Stimulated activated naive CD4-positive, alpha-beta T cell (primary cell): ENCODE measurements at places on chromosomes 4 and X.
A peak's percentile ranks its signal among the peaks of the same experiment; 100 is the strongest.

GRCh38 chrX:104435249-104435648 lies 130.8 kb upstream of the IL1RAPL2 start:
- no peak for DNase-seq

DNA sequence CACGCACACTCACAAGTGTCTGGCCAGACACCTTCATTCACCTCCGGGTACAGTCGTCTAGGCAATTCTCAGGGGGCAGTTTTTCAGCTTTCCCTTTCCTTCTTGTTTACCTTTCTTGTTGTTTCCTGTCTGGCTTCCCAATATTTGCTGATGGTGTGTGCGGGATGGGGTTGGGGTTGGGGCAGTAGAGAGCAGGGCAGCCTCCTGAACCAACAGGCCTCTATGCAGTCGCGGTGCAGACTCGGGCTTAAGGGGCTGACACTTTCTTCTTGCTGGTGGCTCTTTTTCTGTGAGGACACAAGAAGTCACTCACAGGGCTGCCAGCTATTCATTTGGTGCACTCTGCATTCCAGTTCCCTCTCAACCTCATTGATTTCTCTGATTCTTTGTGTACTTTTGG lies 56.4 kb downstream of the NBDY start:
- no peak for DNase-seq

- no peak for DNase-seq
Observed at GRCh38 chrX:135194684-135195083, 23.5 kb upstream of the CT55 start.

GRCh38 chr4:110959041-110959643 lies 336.3 kb upstream of the PITX2 start:
- no peak for DNase-seq

DNA sequence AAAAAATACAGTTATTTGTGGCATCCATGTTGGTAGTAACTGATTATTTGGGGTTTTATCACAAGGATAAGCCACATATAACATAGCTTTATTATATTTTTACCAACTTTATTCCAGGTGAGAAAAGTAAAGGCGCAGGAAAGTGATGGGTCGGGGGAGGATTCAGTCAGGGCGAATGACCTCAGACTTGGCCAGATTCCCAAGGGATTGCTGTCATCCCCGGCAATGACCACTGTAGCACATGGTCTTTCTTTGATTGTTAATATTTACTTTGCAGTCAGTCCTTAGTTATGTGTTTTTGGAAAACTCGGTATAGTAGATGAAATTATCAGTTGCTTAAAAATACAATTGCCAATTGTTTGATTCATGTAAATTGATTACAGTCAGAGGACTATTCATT lies 17.6 kb downstream of the GRIA3 start:
- DNase-seq, result no peak

- DNase-seq, result no peak
Observed at GRCh38 chr4:10732914-10733415, 48.4 kb upstream of the CLNK start.

- no peak for DNase-seq
Observed at GRCh38 chr4:69907151-69907550, 23.7 kb upstream of the CSN1S1 start.

GRCh38 chr4:47494124-47494430 lies 9.0 kb downstream of the ATP10D start:
- DNase-seq, result no peak

DNA sequence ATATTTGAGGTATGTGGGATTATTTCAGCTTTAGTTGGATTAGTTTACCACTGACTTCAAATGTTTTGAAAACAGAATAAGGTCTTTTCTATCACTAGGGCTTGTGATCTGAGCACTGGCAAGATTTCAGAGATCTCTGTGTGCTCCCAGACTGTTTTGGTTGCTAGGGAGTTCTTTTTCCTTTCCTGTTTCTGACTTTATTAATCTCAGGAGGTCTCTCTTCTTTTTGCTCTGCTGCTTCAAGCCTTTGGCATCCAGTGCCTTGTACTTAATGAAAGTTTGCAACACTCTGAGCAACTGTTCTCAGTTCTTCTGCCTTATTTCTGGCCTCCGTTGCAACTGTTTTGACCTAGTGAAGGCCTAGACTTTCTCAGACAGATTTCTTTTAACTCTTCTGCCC lies 32.1 kb upstream of the PAQR3 start:
- no peak for DNase-seq

GRCh38 chr4:142285222-142285583 lies 560.9 kb downstream of the INPP4B start:
- no peak for DNase-seq

DNA sequence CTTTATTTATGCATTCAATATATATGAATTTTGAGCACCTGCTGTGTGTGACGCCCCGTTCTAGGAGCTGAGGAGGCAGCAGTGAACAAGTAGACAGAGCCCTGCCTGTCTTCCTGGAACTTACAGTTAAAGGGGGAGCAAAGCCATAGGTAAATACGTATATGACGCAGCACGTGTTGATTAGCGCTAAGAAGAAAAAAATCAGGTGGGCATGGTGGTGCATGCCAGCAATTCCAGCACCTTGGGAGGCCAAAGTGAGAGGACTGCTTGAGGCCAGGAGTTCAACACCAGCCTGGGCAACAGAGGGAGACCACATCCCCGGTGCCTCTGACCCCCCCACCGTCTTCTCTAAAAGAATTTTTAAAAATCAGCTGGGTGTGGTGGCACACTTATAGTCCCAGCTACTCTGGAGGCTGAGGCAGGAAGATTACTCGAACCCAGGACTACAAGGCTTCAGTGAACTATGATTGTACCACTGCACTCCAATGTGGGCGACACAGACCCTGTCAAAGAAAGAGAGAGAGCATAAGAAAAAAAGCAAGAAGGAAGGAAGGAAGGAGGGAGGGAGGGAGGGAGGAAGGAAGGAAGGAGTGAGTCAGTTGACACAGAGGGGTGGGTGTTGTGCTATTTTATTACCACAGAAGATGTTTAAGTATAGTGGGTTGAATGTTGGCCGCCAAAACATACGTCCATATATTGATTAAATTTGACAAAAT lies 5.4 kb upstream of the KIAA0232 start:
- DNase-seq, result no peak

GRCh38 chr4:71830497-71831190 lies 46.8 kb upstream of the GC start:
- DNase-seq, result no peak

GRCh38 chr4:8308856-8309771 lies 39.6 kb downstream of the HTRA3 start:
- no peak for DNase-seq

DNA sequence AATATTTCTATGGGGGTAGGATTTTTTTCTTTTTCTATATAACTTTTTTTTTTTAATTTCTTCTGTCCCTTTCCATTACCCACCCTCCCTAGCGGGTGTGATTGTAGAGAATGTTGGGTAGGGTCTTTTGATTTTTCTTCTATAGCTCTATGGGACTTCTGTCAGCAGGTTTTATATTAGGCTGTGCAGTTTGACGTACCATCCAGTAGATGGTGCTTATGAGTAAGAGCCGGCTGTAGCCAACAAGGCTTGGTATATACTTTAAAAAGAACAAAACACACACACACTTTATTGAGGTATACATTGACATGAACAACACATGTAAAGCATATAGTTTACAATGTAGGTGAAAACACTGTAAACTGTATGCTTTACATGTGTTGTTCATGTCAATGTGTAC lies 247.9 kb upstream of the POF1B start:
- no peak for DNase-seq

GRCh38 chr4:42855779-42856178 lies 36.7 kb upstream of the GRXCR1 start:
- no peak for DNase-seq

DNA sequence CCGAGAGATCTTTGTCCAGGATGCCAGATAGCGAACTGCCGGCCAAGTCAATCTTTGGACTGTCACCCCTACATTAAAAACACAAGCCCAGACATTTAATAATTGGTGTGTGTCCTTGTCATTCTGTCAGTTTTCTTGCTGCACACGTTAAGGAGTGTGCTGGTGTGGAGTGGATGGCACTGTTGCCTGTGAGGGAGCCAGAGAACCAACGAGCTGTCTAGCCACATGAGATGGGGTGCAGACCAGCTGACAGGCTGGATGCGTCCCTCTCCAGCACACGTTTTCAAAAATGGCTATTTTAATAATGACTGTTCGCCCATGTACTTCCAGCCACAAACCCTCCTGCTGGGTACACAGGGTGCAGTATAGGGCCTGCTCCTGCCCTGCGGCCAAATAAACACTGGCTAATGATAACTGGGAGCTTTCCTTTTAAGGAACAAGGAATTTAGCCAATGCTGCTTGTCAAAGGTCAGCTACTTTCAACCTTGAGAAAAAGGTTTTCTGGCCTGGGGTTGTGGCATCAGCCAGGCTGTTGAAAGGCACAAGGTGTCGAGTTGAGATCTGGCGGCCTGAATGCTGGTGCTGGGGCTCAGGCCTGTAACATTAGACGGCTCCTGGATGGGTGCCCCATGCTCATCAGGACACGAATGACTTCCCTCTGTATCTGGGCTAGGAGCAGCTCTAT lies 54.0 kb upstream of the MAP3K15 start:
- DNase-seq, result no peak

GRCh38 chr4:150510176-150510865 lies 71.6 kb upstream of the MAB21L2 start:
- no peak for DNase-seq

DNA sequence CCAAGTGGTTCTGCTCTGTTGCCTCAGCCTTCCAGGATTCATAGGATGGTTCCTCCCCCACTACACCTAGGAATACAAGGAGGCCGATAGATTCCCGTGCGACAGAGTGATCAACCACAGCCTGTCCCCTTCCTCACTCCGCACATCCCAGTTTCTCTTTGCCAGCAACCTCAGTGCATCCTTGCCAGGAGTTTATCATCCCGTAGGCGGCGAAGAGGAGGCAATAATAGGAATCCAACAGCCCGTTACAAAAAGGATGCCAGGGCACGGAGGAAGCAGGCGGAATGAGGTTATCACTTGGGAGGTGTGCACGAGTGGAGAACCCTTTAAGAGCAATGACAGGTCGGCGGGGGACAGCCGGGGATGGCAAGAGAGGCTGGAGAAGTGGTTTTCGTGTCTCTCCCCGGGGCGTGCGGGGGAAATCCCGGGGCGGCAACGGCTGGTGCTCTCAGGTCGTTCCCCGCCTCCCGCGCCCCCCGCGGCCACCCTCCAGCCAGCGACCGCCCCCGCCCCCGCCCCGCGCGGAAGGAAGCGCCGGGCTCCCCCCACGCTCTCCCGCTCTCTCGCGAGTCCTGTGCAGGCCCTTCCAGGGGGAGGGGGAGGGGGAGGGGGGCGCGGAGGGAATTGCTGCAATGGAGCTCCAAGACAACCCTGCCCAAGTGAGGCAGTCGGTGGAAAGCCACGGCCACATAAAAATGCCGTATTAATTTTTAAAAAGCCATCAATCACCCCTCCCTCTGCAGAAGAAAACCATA lies 1.6 kb downstream of the PPP3CA start:
- peak; percentile 55 for DNase-seq

DNA sequence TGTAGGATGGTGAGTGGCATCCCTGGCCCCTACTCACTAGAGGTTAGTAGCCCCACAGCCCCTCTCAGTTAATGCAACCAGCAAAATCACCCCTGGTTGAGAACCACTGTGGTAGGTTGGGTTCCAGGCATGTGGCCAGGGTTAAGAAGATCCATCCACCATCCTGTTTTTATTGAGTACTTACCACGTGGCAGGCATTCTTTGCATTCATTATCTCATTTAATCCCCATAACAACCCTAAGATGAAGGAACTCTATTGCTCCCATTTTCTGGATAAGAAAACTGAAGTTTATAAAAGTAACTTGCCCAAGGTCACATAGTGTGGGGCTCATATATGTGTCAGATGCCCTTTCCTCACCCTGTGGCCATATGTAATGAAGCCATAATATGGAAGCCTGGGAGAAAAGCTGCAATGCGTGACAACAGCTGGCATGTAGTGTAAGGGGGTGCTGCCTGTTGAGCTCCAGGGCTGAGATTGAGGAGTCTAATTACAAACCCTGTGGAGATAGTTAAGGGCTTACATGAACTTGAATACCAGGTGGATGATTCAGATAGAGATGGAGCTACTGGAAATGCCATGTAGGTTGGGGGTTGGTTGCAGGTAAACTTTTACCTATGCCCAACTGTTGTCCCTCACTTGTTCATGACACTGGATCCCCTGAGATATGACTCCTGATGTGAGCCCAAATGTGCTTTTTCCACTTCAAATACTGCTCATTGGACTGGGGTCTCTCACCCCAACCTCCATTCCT lies 100.2 kb upstream of the PGRMC2 start:
- no peak for DNase-seq

DNA sequence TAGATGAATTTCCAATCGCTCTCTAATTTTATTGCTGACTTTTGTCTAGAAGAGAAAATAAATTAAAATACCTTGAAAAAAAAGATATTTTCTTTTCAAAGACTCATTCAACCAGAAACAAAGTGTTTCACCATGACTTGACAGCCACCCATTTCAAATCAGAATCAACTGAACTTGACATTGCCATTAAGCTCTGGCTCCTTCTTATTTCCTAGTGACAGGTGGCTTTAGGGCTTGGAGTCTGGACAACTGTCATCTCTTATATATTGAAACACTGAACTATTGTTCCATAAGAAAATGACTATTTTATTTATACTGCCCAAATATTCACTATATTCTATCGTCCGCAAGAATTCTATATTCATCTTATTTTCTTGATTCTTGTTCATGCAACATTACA lies 229.2 kb downstream of the SLC39A8 start:
- no peak for DNase-seq

GRCh38 chrX:82757614-82758013 lies 750.5 kb upstream of the POU3F4 start:
- no peak for DNase-seq

DNA sequence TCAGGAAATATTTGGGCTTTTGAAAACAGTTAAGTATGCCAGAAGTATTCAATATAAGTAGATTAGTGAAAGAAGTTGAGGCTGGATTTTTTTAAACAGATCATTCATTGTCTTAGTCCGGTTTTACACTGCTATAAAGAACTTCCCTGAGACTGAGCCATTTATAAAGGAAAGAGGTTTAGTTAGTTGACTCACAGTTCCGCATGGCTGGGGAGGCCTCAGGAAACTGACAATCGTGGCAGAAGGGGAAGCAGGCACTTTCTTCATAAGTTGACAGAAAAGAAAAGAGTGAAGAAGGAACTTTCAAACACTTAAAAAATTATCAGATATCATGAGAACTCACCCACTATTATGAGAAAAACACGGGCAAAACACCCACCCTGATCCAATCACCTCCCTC lies 31.1 kb upstream of the CYLC1 start:
- DNase-seq, result no peak
